ENCODE measurements at places on chromosomes 13 and 19.

- DNase-seq = no peak
Observed at GRCh38 chr13:64453831-64454230, 2776.3 kb downstream of the PCDH9 start.

GRCh38 chr13:29423050-29423449 is 172.4 kb downstream of the SLC7A1 start:
- DNase-seq = no peak

DNA sequence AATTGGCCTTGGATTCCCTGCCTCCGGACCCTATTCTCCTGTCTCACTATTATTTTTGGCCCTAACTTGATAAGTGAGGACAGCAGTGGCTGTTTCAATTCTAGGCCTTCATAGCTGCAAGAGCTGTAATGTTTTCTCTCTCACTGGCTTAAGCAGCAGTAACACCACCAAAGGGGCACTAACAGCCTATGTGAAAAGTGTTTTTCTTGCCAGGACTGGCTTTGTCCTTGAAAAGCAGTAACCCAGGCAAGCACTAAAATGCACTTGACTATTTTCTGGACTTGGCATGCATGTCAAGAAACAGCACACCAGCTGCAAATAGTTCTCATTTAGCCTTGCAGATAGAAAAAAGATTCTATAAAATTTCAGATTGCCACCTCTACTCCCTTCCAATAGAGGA is 9.3 kb upstream of the FBXL3 start:
- no peak for DNase-seq

DNA sequence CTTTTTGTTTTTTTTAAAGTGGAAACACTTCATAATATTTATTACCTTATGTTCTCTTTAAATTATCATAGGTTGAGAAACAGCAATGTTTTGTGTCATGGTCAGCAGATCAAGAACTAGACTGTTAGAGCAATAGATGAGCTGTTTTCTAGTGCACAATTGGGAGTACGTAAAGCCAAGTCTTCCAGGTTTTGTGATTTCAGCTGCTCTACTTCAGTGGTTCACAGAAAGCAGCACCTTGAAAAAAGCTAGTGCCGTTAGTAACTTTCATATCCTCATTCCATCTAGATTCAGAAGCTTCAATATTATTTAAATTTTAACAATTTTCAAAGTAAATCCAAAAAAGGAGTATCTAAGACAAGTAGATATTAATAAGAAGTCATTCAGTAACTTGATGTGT is 1.9 kb downstream of the GPR18 start:
- no peak for DNase-seq

- no peak for DNase-seq
Observed at GRCh38 chr13:81760316-81760715, 1419.4 kb upstream of the SPRY2 start.

- DNase-seq = no peak
Observed at GRCh38 chr19:508204-509150, 1.2 kb downstream of the TPGS1 start.

DNA sequence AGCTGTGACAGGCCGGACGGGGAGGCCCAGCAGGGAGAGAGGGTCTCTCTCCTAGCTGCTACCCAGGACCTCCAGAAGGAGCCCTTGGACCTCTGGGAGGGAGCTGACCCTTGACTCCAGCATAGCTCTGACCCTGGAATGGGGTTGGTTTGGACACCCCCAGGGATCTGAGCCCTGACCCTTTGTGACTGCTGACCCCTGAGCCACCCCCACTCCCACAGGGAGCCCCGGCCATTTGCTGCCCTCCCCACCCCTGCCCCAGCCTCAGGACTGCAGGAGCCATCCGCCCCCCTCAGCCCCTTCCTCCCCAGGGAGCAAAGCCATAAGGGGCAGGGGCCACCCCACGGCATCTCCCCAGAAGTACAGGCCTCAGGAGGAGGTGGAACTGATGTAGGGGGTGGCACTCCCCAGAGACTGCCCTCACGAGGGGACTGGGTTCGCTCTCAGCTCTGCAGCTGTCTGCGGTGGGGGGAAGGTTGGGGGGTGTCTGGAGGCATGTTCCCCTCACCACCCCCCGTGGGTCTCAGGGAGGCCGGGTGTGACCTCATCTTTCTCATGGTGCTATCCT is 7.0 kb downstream of the COX6B2 start:
- DNase-seq = no peak

DNA sequence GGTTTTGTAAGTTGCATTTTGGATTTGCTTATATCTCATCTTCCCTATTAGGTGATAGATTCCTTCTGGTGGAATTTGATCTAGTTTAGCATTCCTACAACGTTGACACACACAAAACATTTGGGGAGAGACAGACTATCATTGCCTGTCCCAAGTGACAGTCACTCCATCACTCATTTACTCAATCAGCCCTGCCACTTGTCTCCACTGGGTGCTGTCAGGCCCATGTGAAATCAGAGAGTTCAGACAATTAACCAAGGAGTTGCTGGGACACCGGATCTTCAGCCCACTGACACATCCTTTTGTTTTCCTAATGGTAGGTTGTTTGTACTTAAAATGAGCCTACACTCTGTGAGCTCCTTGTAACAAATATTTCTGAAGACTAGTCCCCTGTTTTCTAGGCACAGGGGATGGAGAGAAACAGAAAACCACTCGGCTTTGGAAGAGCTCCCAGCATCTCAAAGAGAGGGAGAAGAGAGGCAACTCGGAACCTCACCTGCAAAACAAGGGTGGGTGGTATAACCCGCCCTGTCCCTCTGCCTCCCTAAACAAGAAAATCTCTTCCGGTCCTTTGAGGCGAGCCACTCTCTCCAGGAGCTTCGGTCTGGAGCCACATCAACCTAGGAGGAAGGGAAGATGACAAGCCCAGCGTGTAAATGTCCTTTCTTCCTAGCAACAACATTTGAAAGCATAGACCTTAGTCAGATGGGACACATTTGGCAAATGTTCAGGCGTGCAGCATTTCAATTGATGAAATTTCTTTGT is 440.9 kb upstream of the KLF12 start:
- DNase-seq = no peak

GRCh38 chr19:40690693-40691420 is 406 bp upstream of the NUMBL start:
- peak; percentile 92 for DNase-seq

GRCh38 chr19:56110515-56111448 is 10.3 kb downstream of the ZNF787 start:
- no peak for DNase-seq

DNA sequence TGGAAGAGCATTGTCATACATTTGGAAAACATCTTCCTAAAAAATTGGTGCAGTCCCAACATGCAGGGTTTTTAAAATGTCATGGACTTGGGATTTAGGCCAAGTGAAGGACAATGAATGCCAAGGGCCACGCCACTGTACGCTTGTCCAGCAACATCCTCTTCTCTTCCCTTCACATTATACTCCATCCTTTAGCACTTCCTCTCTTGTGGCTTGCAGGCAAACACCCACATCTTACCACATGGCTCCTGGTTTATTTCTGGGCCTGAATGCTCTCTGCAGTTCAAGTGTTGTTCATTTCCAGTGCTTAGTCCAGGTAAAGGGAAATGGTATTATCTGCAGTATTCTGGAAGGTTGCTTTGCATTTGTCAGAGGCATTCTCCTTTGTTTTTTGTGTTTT is 45.0 kb downstream of the CBY2 start:
- DNase-seq = no peak

DNA sequence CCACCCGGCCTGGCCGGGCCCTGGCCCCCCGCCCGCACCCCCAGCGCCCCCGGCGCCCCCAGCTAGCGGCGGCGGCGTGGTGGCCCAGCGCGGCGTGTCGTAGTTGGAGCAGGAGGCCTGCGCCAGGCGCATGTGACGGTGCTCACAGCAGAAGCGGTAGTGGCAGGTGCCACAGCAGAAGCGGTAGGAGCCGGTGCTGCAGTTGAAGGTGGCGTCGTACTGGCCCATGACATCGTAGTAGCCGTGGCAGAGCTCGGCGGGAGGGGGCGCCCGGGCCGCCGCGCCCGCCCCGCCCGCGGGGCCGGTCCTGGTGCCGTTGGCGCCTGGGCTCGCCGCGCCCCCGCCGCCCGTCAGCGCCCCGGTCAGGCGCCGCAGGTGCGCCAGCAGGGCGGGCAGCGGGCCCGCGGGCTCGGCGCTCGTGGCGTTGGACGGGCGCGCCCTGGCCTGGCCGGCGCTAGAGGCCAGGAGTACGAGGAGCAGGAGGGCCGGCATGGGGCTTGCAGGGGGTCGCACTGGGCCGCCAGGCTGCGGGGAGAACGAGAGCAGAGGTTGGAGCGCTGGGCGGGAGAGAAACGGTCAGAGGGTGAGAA is 633 bp downstream of the SHISA7 start:
- DNase-seq = no peak

GRCh38 chr19:1811942-1812425 is at the start of gene ATP8B3:
TSS of gene ATP8B3 (minus strand) at chr19:1812276. CDS start at chr19:1811736, 540 bp downstream.
- DNase-seq = peak; percentile 89

GRCh38 chr13:101408154-101408553 is 8.2 kb downstream of the NALCN start:
- DNase-seq = no peak

DNA sequence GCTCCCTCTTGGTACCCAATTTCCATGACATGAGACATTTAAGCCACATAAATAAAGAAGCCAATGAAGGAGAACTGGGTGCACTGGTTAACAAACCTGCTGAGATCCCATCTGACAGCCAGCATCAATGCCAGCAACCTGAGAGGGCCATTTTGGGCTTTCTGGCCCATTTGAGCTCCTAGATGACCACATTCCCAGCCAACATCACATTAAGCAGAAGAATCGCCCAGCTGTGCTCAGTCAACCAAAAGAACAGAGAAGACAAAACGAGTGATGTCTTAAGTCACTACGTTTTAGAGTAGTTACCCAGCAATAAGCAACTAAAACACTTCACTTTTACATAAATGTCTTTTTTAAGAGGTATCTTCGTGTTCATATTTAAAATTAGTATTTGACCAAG is 21.9 kb downstream of the LCP1 start:
- DNase-seq = no peak

DNA sequence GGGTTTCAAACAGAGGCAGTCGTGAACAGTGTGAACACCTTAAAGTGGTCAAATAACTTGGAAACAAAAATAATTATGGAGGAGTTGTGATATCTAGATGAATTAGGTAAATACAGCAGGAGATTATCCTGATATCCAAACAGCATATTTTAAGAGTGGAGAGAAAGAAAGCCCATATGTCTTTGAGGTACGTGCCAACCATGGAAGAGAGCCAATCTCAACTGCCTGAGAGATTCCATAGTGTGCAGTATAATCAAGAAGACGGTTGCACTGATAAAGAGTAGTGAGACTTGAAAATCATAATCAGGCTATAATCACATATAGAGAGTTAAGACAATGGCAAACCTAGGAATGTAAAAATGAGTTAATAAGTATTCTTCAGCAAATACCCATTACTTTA is 472.8 kb upstream of the SLITRK5 start:
- DNase-seq = no peak

DNA sequence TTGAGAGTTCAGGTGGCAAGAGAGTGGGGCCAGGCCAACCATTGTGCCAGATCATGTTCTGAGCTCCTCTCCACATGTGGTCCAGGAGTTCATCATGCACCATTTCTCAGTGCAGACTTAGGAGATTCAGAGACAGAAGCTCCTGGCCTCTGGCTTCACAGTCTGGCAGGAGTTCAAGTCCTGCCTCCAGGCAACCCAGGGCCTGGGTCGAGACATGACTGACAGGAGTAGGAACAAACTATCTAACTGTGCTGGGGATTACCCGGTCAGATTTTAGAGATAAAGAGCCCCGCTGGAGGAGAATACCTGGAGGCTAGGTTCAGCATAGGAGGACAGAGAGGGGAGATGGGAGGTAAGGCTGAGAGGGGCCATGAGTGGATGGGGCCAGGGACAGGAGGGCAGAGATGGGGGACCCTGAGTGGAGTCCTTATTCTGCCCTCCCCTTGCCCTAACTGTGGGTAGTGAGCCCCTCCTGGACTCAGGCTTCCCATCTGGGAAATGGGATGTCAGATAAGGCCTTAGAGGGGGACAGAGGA is 906 bp upstream of the CYP4F11 start:
- DNase-seq = no peak

DNA sequence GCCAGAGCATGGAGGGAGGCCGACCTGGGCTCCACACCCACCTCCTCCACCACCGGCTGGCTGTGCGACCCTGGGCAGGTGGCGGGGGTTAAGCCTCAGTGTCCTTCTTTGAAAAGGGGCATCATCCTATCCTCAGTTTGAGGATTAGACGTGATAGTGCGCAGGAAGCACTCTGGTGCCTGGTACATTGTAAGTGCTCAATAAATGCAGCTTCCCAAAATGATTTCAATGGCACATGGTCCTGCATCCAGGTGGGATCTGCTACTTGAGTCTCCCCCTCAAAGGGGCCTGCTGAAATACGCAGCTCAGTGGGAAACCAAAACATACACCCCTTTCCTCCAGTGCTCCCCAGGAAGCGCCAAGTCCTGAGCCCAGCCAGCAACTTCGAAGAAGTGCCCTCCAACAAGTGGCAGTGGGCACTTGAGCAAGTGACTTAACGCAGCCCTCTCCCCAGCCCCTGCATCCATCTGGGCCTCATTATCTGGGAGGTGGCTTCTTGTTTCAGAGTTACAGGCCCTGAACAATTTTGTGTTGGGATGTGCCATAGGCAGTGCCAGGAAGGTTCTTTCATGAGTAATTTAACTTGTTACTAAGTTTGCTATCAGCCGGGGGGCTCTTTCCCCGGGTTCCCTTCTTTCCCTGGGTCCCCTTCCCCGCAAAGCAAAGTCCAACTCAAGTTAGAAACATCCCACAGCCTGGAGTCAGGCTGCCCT is 17.9 kb downstream of the ACTN4 start:
- no peak for DNase-seq

- DNase-seq = no peak
Observed at GRCh38 chr13:75813323-75813722, 177.2 kb downstream of the LMO7 start.

DNA sequence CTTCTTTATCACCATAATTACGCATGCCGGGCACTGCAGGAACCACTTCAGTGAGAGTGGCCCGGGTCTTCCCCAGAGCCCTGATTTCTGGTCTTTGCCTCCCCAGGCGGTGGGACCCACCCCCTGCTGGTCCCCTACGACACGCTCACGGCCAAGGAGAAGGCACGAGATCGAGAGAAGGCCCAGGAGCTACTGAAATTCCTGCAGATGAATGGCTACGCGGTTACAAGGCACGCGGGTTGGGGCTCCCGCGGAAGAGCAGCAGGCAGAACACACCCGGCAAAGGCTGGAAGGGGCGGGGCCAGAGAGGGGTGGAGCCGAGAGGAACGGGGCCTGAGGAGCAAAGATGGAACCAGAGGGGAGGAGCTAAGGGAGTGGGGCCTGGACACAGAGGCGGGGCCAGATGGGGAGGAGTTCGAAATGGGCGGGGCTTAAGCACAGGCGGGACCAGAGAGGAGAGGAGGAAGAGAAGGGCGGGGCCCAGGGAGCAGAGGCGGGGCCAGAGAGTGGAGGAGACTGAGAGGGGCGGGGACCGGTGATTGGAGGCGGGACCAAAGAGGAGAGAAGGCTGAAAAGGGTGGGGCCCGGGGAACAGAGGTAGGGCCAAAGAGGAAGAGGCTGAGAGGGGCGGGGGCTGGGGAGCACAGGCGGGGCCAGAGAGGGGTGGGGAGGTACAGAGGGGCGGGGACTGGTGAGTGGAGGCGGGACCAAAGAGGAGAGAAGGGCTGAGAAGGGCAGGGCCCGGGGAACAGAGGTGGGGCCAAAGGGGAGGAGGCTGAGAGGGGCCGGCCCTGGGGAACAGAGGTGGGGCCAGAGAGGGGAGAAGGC is 73.4 kb downstream of the RYR1 start:
- peak; percentile 98 for DNase-seq
